ENCODE measurements at places on chromosomes 5 and 9.

DNA sequence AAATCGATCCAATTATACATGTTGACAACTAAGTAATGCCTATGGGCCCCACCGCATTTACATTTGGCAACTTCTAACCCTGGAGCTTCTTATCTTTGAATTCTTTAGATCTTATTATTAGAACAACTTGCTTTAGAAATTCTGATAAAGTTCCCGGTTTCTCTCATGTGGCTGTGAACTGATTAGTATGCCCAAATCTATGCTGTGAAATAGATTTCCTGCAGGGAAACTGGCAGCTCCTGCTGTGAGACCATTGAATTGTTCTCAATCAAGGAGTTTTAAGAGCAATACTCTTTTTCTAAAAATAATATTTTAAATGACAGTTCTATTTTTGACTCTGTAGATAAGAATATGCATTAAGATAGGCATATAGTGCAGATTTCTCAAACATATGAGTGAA lies 177.5 kb downstream of the GABRB2 start:
- no peak for DNase-seq

DNA sequence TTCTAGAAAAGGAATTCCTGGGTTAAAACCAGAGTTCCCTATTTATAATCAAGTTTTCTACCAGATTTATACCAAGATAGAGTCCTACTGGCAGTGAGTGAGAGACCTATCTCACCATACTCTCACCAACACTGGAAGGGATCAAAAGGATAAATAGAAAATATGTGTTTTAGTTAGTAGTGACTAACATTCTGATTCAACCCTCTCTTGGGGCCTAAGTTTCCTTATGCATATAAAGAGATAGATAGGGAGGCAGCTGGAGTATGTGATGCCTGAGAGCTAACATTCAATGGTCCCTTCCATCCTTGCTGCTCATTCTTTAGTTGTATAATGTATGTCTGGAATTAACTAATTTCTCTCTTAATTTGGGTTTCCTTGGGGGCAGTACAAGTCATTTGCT lies 32.0 kb downstream of the CKMT2 start:
- DNase-seq = no peak

- no peak for DNase-seq
These were observed 30.2 kb upstream of the NRG2 start for GRCh38 chr5:140073296-140073695.

GRCh38 chr5:380701-381309 lies 59.3 kb downstream of the AHRR start:
- no peak for DNase-seq

GRCh38 chr5:159894149-159894720 lies 22.0 kb upstream of the ADRA1B start:
- no peak for DNase-seq

GRCh38 chr5:159824188-159825161 lies 91.8 kb upstream of the ADRA1B start:
- no peak for DNase-seq

DNA sequence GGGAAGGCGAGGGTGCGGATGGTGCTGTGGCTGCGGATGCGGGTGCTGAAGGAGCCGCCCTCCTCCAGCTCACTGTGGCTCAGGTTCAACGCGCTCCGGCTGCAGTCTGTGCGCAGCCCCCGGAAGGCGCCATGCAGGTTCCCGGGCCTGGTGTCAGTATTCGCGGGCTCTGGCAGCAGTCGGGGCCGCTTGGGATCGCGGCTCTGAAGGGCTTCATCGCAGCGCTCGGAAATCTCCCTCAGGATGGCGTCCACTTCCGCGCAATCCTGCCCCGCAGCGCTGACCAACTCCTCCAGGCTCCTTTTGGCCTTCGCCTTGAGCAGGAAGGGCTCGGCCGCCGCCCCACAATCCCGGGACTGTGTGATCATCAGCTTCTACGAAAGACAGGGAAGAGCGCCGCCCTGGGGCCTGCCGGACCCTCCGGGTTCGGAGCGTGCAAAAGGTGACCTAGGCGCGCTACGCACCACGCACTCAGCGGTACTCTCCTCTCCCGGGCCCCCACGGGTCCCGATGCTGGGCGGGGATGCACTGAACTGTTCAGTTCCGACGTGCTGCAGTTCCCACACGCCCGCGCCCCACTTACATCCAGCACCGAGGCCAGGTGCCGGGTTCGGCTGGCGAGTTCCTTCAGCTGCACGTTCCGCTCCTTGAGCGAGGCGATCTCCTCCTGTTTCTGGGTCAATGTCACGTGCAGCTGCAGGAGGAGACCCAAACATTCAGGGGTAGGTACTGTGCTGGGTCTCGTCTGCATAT lies 6.5 kb downstream of the MCIDAS start:
- DNase-seq = no peak

DNA sequence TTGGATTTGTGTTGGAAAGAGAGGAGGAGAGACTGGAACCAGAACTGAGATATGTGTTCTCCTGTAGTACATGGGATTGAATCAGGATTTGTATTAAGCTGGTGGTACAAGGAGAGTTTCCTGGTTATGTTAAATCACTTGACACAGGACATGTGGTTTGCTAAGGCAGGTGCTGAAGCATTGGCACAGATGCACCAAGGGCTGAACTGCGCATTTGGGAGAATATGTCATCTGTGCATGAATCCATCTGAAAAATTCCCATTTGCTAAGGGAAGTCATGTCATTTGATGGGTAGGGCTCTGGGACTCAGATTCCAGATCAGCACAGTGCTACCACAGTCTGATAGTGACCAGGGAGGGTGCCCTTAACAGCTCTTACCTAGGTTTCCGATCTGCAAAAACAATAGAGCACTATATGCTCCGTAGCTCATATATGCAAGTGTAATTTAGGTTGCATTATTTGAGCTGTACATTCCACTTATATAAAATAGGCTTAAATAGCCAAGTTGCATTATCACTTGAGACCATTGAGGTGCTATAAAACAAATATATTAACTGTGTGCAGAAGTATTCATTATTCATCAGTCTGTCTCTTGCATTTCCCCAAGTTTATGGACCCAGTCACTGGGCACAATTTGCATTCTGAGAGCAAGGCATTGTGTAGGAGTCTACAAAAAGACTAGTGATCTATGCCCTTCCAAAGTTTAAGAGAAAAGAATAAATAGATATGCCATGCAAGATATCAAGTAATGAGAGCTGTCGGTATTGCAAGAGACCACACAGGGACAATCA lies 55.2 kb downstream of the ADAMTS16 start:
- no peak for DNase-seq

GRCh38 chr9:38309324-38310195 lies 82.9 kb upstream of the ALDH1B1 start:
- peak; percentile 25 for DNase-seq
